ENCODE measurements at places on chromosomes 5 and 9. TPM values are rescaled to one million over a fixed set of nuclear protein-coding genes. Genes with fewer than 3 reads are reported as not detected.

The FBXL7 gene
- 3.1 TPM for total RNA-seq

The PCDHB11 gene
- total RNA-seq, result 4.4 TPM

GRCh38 chr9:93071464-93071863, 13.0 kb downstream of the SUSD3 start:
- H3K4me1 ChIP-seq, result peaks cover 4% of the 10 kb centered on the region
- H3K27ac ChIP-seq, result no peak overlapping the region
- H3K4me3 ChIP-seq, result no peak overlapping the region
- no peaks in the 10 kb centered on the region for H3K27me3 ChIP-seq
- no peaks in the 10 kb centered on the region for H3K36me3 ChIP-seq
- DNase-seq, result no peak

DNA sequence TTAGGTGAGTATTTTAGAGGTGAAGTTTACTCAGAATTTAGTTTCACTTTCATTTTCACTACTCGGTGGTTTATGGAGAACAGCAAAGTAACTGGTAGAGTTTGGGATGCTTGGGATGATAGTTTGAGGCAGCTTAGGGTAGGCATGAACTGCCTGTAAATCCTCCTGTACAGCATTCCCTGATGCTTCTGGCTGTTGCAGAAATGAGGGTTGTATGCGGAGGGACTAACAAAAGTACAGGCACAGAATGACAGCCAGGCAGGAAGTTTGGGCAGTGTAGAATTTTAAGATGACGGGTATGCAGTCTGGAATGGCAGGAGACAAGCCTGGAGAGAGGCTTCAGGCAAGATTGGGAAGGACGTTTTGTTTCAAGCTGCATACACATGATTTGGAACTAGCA, 48.0 kb upstream of the FAM120AOS start:
- peaks cover 12% of the 10 kb centered on the region for H3K36me3 ChIP-seq
- H3K27me3 ChIP-seq, result no peaks in the 10 kb centered on the region
- no peak for DNase-seq
- no peak overlapping the region for H3K27ac ChIP-seq
- H3K4me3 ChIP-seq, result no peak overlapping the region
- H3K4me1 ChIP-seq, result peaks cover 6% of the 10 kb centered on the region

DNA sequence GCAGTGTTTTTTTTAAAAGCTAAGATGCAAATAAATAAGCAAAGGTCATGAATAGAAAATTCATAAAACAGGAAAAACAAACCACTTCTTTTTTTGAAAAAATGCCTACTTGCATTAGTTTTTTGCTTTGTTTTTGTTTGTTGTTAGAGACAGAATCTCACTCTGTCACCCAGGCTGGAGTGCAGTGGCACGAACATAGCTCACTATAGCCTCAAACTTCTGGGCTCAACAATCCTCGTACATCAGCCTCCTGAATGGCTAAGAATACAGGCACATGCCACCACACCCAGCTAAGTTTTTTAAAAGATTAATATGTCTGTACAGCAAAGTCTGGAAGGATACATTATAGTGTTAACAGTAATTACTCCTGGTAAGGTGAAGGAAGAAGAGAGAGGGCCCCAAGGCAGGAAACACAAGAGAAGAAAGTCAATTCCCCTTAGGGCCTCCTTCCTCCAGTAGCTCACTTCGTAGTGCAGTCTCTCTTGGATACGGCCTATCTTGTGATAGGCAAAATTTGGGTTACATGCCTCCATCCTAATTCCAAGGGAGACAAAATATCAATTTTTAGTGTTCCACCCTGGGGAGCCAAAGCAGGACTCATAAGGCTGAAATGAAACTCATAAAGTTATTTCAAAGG, 15.3 kb downstream of the FAM169A start:
- DNase-seq, result no peak
- no peak overlapping the region for H3K4me3 ChIP-seq
- no peaks in the 10 kb centered on the region for H3K36me3 ChIP-seq

DNA sequence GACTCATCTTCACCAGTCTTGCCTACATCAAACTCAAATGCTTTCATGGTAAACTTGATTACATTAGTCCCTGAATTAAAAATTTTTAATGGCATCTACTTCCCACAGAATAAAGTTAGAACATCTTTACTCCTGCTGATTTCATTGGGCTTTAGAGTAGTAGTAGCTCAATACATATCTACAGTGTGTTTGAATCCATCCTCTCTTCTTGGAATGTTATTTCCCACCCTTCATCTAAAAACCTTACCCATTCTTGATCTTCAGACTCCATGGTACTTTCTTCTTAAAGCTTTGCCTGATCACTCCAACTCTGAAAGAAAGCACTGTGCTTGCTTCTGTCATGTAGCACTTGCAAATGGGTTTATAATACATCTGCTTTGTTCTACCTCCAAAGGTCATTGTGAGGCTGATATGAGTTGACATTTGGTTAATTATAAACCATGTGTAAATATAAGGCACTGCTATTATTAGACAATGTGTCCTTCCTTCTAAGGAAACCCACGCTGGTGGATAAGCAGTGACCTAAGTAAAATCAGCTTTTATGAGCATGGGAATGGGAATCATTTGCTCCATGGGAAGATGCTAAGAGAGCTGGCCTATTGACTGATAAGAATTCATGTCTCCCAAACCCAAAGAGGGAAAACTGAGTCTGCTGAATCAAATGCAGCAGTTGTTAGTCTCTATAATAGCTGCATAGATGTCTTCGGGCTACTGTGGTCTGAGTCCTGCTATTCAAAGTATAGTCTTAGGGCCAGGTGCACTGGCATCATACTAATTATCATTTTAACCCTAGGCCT, 7.5 kb upstream of the PRLR start:
- DNase-seq, result peak; percentile 67
- peaks cover 47% of the 10 kb centered on the region for H3K4me1 ChIP-seq
- no peak overlapping the region for H3K4me3 ChIP-seq
- H3K36me3 ChIP-seq, result no peaks in the 10 kb centered on the region

All from body of pancreas (tissue), 4 donors.